ENCODE measurements at places on chromosomes 5 and 9.

GRCh38 chr9:88523056-88523455 is 11.9 kb upstream of the NXNL2 start:
- H3K36me3 ChIP-seq = no peaks in the 10 kb centered on the region
- H3K4me3 ChIP-seq = no peak overlapping the region
- peaks cover 2% of the 10 kb centered on the region for H3K4me1 ChIP-seq
- H3K27me3 ChIP-seq = no peaks in the 10 kb centered on the region

GRCh38 chr5:156031181-156031580 is 295.8 kb upstream of the SGCD start:
- no peaks in the 10 kb centered on the region for H3K4me1 ChIP-seq
- no peak for DNase-seq
- H3K27me3 ChIP-seq = no peaks in the 10 kb centered on the region
- H3K36me3 ChIP-seq = no peaks in the 10 kb centered on the region
- no peak overlapping the region for H3K4me3 ChIP-seq
- no peak overlapping the region for H3K27ac ChIP-seq

DNA sequence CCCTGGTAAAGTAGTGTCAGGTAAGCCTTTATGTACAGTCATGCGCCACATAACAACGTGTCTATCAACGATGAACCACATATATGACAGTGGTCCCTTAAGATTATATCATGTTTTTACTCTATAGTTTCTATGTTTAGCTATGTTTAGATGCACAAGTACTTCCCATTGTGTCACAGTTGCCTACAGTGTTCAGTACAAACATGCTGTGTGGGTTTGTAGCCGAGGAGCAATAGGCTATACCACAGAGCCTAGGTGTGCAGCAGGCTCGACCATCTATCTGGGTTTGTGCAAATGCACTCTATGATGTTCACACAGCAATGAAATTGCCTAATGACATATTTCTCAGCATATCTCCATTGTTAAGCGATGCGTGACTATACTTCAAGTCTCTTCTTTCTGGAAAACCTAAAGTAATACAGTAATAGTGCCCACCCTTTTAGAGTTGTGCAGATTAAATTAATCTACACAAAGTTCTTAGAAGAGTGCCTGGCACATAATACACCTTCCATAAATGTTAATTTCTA is 295.9 kb downstream of the ARHGAP26 start:
- H3K27me3 ChIP-seq = no peaks in the 10 kb centered on the region
- no peak overlapping the region for H3K27ac ChIP-seq
- H3K36me3 ChIP-seq = no peaks in the 10 kb centered on the region

GRCh38 chr9:81490605-81491331 is 198.6 kb downstream of the TLE1 start:
- H3K4me1 ChIP-seq = no peaks in the 10 kb centered on the region
- no peaks in the 10 kb centered on the region for H3K36me3 ChIP-seq
- no peak for DNase-seq
- no peaks in the 10 kb centered on the region for H3K27me3 ChIP-seq

- peak; percentile 79 for DNase-seq
- no peaks in the 10 kb centered on the region for H3K27me3 ChIP-seq
- H3K4me1 ChIP-seq = peaks cover 46% of the 10 kb centered on the region
- peak overlapping the region; percentile 63 for H3K27ac ChIP-seq
Observed at GRCh38 chr5:14156650-14157492, 13.7 kb downstream of the TRIO start.

GRCh38 chr9:37220971-37221370 is 100.6 kb downstream of the ZCCHC7 start:
- no peaks in the 10 kb centered on the region for H3K4me1 ChIP-seq
- H3K27me3 ChIP-seq = no peaks in the 10 kb centered on the region
- no peak overlapping the region for H3K4me3 ChIP-seq
- no peaks in the 10 kb centered on the region for H3K36me3 ChIP-seq
- DNase-seq = peak; percentile 61
- H3K27ac ChIP-seq = no peak overlapping the region

- H3K4me3 ChIP-seq = no peak overlapping the region
- no peak overlapping the region for H3K27ac ChIP-seq
- no peaks in the 10 kb centered on the region for H3K4me1 ChIP-seq
- DNase-seq = no peak
- H3K27me3 ChIP-seq = no peaks in the 10 kb centered on the region
Observed at GRCh38 chr5:582936-583635, 29.1 kb upstream of the CEP72 start.

DNA sequence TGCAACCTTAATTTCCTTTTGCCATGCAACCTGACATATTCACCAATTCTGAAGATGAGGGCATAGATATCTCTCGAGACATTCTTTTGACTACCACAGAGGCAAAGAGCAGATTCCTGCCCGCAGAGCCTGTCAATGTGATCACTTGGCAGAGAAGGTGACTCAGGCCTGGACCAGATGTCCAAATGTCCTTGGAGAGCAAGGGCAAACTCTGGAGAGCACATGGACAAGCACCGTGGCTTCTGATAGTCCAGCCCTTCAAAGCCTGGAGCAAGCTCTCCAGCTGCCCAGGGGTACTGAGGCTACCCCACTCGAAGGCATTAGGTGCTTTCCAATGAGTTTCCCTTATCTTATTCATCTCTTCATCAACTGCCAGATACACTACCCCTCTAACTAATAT is 50.4 kb upstream of the ALDH1B1 start:
- no peak overlapping the region for H3K27ac ChIP-seq
- no peaks in the 10 kb centered on the region for H3K27me3 ChIP-seq
- H3K36me3 ChIP-seq = no peaks in the 10 kb centered on the region

- peaks cover 13% of the 10 kb centered on the region for H3K4me1 ChIP-seq
- DNase-seq = no peak
- H3K36me3 ChIP-seq = peaks cover 13% of the 10 kb centered on the region
- no peak overlapping the region for H3K27ac ChIP-seq
Observed at GRCh38 chr9:131633491-131634031, 88.2 kb downstream of the PRRT1B start.

DNA sequence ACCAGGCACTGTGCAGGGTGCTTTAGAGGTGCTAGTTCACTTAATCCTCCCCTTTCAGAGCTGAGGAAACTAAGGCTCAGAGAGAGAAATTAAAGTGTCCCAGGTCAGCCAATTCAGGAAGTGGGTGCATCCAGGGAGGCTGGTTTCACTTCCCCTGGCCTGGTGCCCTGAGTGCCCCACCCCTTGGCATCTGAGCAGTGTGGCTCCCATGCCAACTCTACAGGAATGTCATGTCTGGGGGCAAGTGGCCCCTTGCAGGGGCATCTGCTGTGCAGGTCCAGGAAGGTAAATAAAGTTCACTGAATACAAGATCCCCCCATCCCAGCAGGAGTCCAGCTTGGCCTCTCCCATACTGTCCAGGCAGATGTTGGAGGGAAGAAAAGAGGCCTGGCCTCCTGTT is 4.4 kb upstream of the N4BP3 start:
- no peak overlapping the region for H3K27ac ChIP-seq
- no peak overlapping the region for H3K4me3 ChIP-seq
- H3K27me3 ChIP-seq = no peaks in the 10 kb centered on the region
- no peak for DNase-seq
- H3K36me3 ChIP-seq = no peaks in the 10 kb centered on the region
- peaks cover 16% of the 10 kb centered on the region for H3K4me1 ChIP-seq

- peaks cover 46% of the 10 kb centered on the region for H3K4me1 ChIP-seq
- peaks cover 19% of the 10 kb centered on the region for H3K36me3 ChIP-seq
- peak; percentile 10 for DNase-seq
- peak overlapping the region; percentile 92 for H3K27ac ChIP-seq
Observed at GRCh38 chr5:150644514-150644913, 4.1 kb downstream of the SYNPO start.

Data from trophoblast cell (in vitro differentiated cells and primary cell).